ENCODE measurements at places on chromosomes 6 and 20.

GRCh38 chr6:4637691-4638433 lies 138.3 kb upstream of the CDYL start:
- H3K36me3 ChIP-seq = no peaks in the 10 kb centered on the region
- peak; percentile 78 for DNase-seq
- peaks cover 3% of the 10 kb centered on the region for H3K27me3 ChIP-seq

DNA sequence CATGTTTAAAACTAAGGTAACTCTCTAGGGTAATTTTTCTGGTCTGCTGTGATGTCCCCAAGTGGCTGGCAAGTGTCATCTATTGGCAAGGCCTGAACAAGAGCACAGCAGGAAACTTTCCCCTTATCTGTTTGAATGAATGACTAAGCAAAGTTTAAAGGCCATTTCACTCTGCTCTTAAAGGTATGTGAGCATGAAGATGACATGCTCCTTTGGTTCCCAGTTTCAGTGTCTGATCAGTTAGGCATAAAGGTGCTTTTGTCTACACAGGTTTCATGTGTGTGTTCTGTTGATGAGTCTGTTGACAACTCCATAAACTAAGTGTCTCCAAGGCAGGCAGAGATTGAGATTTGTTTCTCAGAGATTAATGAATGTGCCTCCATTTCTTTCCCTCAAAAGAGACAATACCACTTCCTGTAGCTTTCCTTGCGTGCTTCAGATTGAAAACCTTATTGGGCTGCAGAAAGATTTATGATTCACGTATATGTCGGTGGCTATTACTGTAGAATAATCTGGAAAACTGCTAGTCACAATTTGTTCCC lies 83.9 kb downstream of the MAP3K7 start:
- DNase-seq = no peak
- H3K4me1 ChIP-seq = no peaks in the 10 kb centered on the region
- no peaks in the 10 kb centered on the region for H3K27me3 ChIP-seq

DNA sequence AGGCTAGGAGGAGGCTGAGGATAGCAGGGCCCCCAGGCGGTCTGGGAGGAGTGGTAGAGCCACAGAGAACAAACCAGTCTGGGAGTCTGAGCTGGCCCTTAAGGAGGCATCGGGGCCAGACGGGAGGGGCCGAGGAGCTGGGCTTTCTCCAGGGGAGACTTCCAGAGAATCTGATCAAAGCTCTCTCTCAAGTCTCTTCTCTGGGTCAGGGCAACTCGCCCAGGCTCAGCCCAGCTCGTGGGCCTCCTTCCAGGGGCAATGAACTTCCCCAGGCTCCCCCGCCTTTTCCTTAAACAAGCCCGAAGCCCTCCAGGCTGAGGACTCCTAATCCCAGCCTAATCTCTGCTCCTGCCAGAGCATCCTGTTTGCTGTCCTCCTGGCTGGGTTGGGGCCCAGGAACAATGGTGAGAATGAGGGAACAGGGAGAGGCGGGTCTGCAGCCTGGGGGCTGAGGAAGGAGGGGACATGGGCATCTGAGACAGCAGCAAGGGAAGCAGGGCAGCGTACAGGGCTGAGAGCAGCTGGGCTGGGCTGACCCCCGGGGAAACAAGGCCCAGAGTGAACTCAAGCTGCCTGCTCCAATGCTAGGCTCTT lies 173.6 kb downstream of the ANKRD60 start:
- H3K4me3 ChIP-seq = no peak overlapping the region
- no peaks in the 10 kb centered on the region for H3K4me1 ChIP-seq
- no peak for DNase-seq
- H3K27ac ChIP-seq = no peak overlapping the region
- no peaks in the 10 kb centered on the region for H3K36me3 ChIP-seq

GRCh38 chr6:70706491-70707123 lies 38.9 kb downstream of the SMAP1 start:
- no peaks in the 10 kb centered on the region for H3K27me3 ChIP-seq
- H3K27ac ChIP-seq = no peak overlapping the region
- H3K36me3 ChIP-seq = no peaks in the 10 kb centered on the region
- no peak overlapping the region for H3K4me3 ChIP-seq
- H3K4me1 ChIP-seq = no peaks in the 10 kb centered on the region

- H3K36me3 ChIP-seq = no peaks in the 10 kb centered on the region
- no peaks in the 10 kb centered on the region for H3K27me3 ChIP-seq
- H3K4me1 ChIP-seq = peaks cover 9% of the 10 kb centered on the region
- no peak overlapping the region for H3K4me3 ChIP-seq
Measured at GRCh38 chr6:146594495-146594894, 4.3 kb upstream of the ADGB start.

DNA sequence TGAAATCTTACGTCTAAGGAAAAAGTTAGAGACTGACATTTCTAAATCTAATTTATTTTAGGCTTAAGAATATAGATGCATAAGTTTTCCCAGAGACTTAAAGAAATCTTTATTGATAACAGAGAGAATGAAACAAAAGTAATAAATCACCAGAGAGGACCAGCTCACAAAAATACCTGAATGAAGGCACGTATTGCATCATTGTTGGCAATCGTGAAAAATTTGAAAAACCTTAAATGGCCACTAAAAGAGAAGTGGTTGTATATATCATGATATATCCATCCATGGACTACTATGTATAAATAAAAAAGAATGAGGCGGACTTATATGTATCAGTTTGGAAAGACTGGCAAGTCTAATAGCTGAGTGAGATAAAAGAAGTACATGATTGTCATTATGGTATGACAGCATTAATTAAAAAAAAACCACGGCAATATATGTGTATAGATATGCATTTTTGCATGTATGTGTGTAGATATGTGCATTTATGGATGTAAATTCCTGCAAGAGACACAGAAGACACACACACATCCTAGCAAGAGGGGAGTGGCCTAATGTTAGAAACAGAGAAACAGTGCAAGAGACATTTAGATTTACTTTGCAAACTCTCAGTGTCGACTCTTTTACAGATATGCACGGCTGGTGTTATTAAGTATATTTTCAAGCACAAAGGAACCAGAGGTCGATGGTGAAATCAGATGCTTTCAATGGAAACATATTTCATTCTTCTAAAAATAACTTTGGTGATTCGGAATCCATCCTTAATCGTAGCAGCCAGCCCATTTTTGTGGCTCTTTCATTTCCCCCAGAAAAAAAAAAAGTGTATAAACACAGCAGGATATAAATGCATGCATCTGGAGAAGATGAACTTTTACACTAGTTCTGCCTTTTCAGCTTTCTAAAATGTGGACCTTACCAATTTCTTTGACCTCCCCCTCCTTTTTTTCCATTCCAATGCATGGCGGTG lies 156.1 kb upstream of the SALL4 start:
- peak; percentile 47 for DNase-seq
- no peak overlapping the region for H3K27ac ChIP-seq
- H3K4me3 ChIP-seq = peak overlapping the region; percentile 3
- H3K36me3 ChIP-seq = no peaks in the 10 kb centered on the region
- peaks cover 3% of the 10 kb centered on the region for H3K4me1 ChIP-seq

DNA sequence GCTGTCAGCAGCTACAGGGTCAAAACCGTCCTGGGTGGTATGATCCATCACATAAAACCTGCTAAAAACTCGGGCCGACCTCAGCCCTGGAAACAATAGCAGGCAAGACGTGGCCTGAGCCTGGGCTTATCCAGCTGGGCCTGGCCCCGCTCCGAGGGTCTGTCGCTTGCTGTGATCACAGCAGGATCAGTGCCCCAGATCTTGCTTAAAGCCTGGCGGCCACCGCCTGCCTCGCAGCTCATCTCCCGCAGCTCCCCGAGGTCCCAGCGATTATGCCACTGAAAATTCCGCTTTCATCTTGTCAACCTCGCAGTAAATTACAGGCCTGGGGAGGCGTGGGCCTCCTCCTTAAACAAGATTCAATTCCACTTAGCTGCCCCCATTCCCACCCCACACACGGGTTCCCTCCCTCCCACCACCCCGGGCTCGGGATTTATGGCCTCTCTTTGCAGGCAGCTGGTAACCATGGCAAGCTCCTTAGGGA lies 40.1 kb downstream of the CDH22 start:
- no peak for DNase-seq
- H3K4me3 ChIP-seq = no peak overlapping the region
- H3K4me1 ChIP-seq = peaks cover 3% of the 10 kb centered on the region
- peaks cover 48% of the 10 kb centered on the region for H3K27me3 ChIP-seq
- no peak overlapping the region for H3K27ac ChIP-seq
- no peaks in the 10 kb centered on the region for H3K36me3 ChIP-seq

GRCh38 chr20:44736170-44737021 lies 9.3 kb upstream of the KCNK15 start:
- no peak overlapping the region for H3K27ac ChIP-seq
- H3K4me1 ChIP-seq = peaks cover 9% of the 10 kb centered on the region
- peaks cover 2% of the 10 kb centered on the region for H3K36me3 ChIP-seq
- H3K4me3 ChIP-seq = no peak overlapping the region

- no peak overlapping the region for H3K27ac ChIP-seq
- H3K36me3 ChIP-seq = no peaks in the 10 kb centered on the region
- H3K4me3 ChIP-seq = no peak overlapping the region
Measured at GRCh38 chr6:6788394-6789032, 200.0 kb downstream of the LY86 start.

DNA sequence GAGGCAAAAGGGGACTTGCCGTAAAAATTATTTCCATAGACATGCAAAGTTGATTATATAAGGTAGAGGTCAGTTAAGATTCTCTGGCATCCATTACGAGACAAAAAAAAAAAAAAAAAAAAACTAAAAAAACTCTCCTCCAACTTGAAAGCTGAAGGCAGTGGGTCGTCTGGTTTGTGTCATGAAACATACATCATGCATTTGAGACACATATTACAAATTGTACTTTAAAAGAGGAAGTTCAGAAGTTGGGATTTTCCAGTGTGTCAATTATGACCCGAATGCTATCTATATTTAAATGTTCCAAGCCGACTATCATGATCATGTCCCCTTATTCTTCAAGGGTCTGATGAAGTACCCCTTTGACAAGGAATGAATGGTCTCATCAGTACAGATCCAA lies 125.1 kb downstream of the ZNF217 start:
- no peak overlapping the region for H3K4me3 ChIP-seq
- no peaks in the 10 kb centered on the region for H3K27me3 ChIP-seq
- peak; percentile 9 for DNase-seq
- no peaks in the 10 kb centered on the region for H3K4me1 ChIP-seq
- H3K36me3 ChIP-seq = no peaks in the 10 kb centered on the region
